SK-N-MC (cell line): ENCODE measurements at places on chromosomes 1 and 21.

- no peak for DNase-seq
Measured at GRCh38 chr1:41361495-41362356, 492 bp downstream of the FOXO6 start.

GRCh38 chr1:25197982-25198662 lies 34.2 kb downstream of the SYF2 start:
- no peak for DNase-seq

GRCh38 chr1:69852151-69852550 lies 284.4 kb downstream of the LRRC7 start:
- DNase-seq = no peak

DNA sequence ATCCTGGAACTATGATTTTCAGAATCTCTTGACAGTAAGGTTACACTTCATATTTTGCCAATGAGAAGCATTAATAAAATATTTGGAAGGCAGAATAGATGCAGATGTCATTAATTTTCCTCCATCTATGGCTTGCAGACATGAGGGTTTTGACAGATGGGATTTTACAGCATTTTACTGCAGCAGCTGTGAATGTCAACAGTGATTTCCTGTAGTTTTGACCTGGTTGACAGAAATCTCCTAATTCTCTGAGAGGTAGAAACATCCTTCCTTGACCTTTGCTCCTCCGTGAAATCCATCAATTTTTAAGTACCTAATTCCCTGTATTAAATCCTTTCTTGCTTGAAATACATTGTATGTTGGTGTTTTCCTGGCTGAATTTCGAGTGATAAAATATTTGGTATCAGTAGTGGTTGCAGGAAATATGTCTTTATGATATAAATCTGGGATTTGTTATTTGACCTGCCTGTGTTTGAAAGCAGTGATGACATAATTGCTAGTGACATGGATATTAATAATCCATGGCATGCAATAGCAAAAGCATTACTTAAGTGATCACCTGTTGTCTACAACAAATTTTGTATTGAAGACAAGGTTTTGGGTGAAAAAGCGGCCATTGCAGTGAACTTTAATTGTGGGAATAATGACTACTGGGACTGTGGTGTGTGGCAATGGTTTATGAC lies 73.9 kb downstream of the HLX start:
- no peak for DNase-seq

DNA sequence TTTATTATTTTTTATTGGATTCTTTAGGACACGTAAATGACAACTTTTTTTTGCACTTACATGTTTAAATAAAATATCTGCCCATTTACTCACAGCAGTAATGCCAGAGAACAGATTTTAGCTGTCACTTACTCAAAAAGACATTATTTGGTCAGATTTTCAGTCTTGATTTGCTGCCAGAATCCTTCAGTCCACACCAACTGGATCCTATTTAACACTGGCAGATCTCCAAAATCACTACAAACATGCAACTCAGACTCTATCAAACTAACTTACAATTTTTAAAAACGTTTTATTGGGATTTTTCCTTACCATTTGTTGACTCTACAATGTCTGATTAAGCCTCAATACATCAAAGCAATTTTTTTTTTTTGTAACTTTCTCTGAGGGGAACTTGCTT lies 11.1 kb downstream of the ATP6V1G3 start:
- no peak for DNase-seq

- no peak for DNase-seq
Measured at GRCh38 chr1:36981771-36982622, 52.3 kb downstream of the GRIK3 start.

GRCh38 chr1:216820345-216820744 lies 97.1 kb upstream of the ESRRG start:
- no peak for DNase-seq

- DNase-seq = peak; percentile 94
Measured at GRCh38 chr1:28648008-28648473, 359 bp upstream of the RNU11 start.

DNA sequence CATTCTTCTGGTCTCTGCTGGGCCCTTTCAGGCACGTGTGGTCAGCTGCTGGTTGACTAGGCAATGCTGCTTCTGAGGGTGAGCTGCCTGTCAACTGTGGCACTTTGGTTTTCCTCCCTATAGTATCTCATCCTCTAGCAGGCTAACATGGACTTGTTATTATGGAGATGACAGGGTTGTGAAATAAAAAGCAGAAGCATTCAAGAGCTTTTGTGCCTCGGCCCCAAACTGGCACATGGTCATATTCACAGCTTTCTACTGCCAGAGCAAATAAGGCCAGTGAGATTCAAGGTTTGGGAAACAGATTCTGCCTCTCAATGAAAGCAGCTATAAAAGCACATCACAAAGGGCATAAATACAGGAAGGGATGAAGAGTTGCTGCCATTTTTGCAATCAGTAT lies 1.6 kb upstream of the ZNF124 start:
- no peak for DNase-seq

DNA sequence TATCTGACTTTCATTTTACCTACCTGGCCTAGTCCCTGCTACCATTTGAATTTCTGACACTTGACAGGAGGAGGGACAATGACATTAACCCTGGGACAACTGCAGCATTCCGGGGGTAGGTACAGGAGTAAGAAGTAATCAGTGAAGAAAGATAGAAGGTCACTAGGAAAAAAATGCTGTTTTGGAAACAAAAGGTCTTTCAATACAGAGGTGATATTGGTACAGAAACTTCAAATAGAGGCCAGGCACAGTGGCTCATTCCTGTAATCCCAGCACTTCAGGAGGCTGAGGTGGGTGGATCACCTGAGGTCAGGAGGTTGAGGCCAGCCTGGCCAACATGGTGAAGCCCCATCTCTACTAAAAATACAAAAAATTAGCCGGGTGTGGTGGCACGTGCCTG lies 68.4 kb downstream of the SELENOF start:
- DNase-seq = no peak

DNA sequence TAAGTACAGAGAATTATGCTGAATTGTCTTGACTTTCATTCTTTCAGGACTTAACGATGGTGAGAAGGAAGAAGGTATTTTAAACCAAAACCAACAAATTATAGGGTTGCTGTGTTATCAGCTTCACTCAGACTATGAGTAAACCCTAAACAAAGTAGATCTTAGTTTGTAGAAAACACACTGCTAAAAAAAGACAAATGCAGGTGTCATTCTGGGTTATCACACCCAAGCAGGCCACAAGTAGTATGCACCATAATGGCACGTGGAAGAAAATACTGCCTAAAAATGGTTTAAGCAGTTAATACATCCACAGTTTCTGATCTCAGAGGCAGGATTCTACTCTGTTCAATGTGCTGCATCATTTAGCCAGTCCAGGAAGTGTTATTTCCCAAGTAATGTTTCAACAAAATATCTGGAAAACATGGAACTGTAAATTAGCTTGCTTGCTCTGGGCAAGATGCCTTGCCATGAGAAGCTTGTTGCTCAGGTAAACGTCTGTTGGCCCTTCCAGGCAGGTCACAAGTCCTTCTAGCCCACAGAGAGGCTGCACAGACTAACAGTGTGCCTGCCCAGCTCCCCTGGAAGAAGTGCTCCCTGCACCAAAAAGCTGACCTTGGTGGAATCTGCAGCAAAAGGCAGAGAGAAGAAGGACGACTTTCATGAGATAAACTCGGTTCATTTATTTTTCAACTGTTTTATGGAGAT lies 4.1 kb downstream of the DIPK1A start:
- DNase-seq = no peak

GRCh38 chr1:204263254-204263910 lies 49.6 kb upstream of the GOLT1A start:
- DNase-seq = no peak

GRCh38 chr21:33403786-33404585 lies 773 bp downstream of the IFNGR2 start:
- DNase-seq = no peak

- DNase-seq = no peak
Measured at GRCh38 chr1:31897526-31898100, 40.6 kb downstream of the PTP4A2 start.

- DNase-seq = no peak
Measured at GRCh38 chr1:107546576-107546975, 405.7 kb downstream of the NTNG1 start.

GRCh38 chr21:18951271-18952038 lies 547.9 kb upstream of the TMPRSS15 start:
- DNase-seq = peak; percentile 24

DNA sequence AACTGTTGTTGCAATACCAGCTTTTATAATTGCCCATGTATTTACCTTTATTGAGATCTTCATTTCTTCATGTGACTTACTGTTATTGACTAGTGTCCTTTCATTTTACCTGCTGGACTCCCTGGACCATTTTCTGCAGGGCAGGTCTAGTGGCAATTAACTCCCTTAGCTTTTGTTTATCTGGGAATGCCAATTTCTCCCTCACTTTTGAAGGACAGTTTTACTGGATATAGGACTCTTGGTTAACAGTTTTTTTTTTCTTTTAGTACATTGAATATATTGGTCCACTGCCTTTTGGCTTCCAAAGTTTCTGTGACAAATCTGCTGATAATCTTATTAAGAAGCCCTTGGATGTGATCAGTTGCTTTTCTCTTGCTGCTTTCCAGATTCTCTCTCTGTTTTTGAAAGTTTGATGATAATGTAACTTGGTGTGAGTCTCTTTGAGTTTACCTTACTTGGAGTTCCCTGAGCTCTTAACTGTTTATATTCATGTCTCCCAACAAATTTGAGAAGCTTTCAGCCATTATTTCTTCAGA lies 56.9 kb downstream of the COL18A1 start:
- no peak for DNase-seq

DNA sequence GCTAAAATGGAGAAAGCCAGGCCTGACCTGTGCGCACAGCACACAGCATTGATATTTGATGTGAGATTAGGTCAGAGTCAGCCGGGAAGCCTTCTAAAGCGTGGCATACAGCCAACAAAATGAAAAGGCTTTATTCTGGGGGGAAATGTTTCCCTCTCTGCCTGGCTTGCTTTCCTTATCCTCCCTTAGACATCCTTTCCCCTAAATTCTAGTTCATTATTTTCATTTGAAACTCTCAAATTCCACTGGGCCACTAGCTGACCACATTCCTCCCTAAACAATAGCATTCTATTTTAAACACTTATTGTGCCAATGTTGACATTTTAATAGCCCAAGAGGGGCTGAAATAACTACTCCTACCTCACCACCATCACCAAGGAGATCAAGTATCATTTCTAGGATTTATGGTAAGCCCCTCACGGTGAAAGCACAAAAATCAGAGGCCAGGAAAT lies 49.4 kb downstream of the LEPR start:
- DNase-seq = no peak

- DNase-seq = no peak
Measured at GRCh38 chr21:33019885-33020557, 5.7 kb upstream of the OLIG2 start.

DNA sequence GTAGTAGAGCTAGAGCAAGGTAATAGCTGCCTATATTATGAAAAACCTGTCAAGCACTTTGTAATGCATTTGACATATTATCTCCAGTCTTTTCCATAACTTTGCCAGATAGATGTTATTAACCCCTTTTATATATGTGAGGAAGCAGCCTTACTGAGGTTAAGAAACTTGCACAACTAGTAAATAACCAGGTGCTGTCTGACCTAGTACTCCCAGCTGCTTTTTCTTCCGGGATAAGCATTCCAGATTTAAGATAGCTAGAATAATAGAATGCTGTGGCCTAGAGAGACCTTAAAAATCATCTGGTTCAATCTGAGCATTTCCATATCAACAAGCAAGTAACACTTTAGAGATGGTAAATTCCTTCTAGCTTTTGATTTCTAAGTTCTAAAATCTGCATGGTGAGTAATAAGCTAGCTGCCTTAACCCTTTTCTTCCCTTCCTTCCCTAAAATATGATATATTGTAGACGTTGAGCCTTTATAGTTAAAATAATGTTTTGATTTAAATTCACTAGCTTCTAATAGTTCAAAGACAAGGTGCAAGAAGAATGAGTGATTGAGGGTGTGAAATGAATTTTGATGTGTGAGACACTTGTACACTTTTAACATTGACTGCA lies 1.8 kb downstream of the SH3GLB1 start:
- no peak for DNase-seq

DNA sequence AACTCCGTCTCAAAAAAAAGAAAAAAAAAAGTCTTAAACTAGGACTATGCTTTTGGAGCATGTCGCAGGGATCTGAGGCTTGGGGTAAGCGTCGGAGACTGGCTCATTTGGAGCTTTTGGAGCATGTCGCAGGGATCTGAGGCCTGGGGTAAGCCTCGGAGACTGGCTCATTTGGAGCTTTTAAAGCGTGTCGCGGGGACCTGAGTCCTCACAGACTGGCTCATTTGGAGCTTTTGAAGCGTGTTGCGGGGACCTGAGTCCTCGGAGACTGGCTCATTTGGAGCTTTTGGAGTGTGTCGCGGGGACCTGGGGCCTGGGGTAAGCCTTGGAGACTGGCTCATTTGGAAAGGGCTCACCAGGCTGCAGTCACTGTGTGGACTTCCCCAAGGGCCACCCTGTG lies 13.6 kb upstream of the TSPEAR start:
- no peak for DNase-seq

DNA sequence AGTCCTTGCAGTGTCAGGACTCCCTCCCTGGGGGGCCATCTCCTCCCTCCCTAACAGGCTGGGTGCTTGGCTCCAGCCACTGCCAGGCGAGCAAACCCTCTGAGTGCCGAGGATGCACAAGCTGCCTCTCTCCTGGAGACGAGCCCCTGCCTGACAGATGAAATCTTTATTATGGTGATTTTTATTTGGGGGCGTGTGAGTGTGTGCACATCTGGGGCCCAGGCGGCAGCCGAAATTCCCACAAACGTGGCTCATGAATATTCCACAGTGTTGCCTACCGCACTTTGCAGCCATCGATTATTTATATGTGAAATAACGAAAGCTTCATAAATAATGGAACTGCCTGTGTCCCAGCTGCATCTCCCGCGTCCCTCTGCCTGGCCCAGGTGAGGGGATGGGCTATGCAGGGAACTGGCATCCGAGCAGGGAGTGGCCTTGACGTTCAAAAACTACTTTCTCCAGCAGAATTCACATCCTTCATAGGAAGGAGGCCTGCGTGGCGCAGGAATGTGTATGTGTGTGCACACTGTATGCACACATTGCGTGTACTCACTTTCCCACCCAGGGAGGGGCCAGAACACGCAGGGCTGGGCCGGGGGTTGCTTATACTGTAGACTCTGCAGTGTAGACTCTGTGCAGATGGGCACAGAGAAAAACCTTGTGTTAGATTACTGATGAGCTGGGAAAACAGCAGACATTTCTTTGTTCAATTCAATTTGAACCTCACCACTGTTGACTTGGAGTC lies 73.1 kb downstream of the UBIAD1 start:
- no peak for DNase-seq

GRCh38 chr1:204356997-204357396 lies 2.7 kb downstream of the PLEKHA6 start:
- DNase-seq = no peak

DNA sequence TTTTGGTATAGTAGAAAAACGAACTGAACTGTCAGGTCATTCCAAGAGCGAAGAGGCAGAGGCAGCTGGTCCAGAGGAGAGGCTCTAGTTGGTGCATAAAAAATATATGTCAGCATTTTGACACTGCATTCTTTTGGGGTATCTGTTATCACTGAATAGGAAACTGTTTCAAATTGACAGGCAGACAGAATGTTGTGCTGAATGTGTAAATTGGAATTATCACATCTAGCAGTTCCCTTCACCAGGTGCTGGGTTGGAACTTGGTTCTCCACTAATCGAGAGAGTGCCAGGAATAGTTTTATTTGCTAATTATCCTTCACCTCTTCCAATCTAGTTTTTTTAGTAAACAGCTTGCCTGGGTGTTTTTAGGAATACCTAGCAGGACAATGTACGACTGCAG lies 52.2 kb downstream of the ADGRL2 start:
- no peak for DNase-seq

GRCh38 chr21:35408401-35408800 lies 359.3 kb upstream of the RUNX1 start:
- no peak for DNase-seq
